ENCODE measurements at places on chromosomes 4 and X. TPM values are rescaled to one million over a fixed set of nuclear protein-coding genes. Genes with fewer than 3 reads are reported as not detected.

DNA sequence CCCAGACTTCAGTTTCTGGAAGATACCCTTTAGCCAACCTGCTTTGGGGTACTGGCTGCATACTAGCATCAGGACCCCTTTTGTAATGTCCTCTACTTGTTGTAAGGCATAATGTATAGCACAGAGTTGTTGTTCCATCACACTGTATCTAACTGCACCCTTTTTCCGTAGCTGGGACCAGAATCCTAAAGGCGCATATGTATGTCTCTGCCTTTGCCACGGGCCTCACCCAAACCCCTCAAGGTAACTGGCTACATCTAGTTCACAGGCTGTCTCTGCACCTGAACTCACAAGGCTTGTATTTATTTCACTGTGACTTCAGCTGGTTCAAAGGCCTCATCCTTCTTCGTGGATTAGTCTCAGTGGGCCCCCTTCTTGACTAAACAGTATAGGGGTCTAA is 29.6 kb upstream of the NUDT6 start:
- no peaks in the 10 kb centered on the region for H3K4me1 ChIP-seq
- no peaks in the 10 kb centered on the region for H3K27me3 ChIP-seq
- no peak for DNase-seq
- H3K36me3 ChIP-seq: peaks cover 25% of the 10 kb centered on the region

- H3K4me1 ChIP-seq: peaks cover 31% of the 10 kb centered on the region
- DNase-seq: no peak
- peaks cover 3% of the 10 kb centered on the region for H3K27me3 ChIP-seq
- no peaks in the 10 kb centered on the region for H3K36me3 ChIP-seq
- H3K4me3 ChIP-seq: no peak overlapping the region
Observed at GRCh38 chr4:4754641-4755040, 104.8 kb upstream of the MSX1 start.

DNA sequence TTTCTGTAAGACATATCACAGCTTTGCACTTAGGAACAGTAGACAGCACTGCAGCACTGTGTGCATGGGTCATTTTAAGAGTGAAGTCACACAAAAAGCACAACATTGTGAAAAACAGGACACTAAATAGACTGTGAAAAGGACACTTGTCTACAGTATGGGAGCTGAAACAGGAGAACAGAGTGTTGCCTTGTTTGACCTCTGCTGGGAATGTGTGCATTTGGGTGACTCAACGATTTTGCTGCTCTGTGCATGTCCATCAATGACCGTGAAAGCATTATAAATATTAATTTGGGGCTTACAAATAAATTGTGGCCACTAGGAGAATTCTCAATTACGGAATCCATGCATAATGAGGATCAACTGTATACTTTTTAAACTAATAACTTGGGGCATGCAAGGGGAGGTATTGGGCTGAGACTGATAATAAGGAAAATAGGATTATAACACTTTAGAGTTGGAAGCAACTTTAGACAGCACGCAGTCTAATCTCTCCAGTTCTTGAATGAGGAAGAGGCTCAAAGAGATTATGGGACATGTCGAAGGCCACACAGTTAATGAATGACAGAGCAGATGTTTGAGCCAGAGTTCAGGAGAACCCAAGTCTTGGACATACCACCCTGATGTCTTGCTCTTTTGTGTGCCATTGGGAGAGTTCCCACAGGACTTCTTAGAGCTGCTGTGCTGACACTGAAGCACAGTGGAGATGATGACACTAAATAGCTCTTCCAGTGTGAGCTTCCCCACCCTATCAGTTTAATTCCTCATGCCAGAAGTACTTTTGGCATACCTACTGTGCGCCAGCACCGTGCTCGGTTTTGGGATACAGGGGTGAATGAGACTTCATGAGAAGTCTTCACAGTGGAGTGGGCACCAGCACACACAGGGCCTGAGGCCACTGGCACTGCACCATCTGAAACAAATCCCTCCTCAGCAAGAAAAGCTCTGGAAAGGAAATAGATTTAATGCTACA is 79.3 kb downstream of the FRAS1 start:
- no peak overlapping the region for H3K4me3 ChIP-seq
- H3K27ac ChIP-seq: peak overlapping the region; percentile 28
- H3K36me3 ChIP-seq: no peaks in the 10 kb centered on the region
- DNase-seq: no peak

GRCh38 chrX:34365471-34365870 is 233.4 kb upstream of the FAM47A start:
- DNase-seq: peak; percentile 1
- H3K36me3 ChIP-seq: no peaks in the 10 kb centered on the region
- no peak overlapping the region for H3K4me3 ChIP-seq
- no peak overlapping the region for H3K27ac ChIP-seq
- H3K4me1 ChIP-seq: no peaks in the 10 kb centered on the region
- no peaks in the 10 kb centered on the region for H3K27me3 ChIP-seq

KLHL4 gene
- 2.7 TPM for total RNA-seq

SPARCL1 gene
- total RNA-seq: 8.6 TPM

Data from neural crest cell (in vitro differentiated cells).